ENCODE measurements at places on chromosomes 12 and 14.

DNA sequence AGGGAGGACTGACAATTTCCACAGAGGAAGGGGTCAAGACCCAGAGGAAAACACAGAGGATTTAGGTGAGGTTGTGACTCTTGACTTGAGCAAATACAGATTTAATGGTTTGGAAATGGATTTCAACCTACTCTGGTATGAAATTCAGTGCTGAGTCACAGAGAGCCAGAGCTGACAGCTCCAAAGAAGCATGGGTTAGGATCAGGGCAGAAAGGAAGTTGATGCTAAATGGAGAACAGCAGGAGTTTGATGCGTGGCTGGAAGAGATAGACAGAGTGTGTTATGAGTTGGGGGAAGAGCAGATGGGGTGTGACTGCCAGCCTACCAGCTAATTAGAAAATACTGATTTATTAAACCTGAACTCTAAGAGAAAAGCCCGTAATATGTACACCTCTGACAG, 272.6 kb downstream of the FOXG1 start:
- DNase-seq, result no peak

DNA sequence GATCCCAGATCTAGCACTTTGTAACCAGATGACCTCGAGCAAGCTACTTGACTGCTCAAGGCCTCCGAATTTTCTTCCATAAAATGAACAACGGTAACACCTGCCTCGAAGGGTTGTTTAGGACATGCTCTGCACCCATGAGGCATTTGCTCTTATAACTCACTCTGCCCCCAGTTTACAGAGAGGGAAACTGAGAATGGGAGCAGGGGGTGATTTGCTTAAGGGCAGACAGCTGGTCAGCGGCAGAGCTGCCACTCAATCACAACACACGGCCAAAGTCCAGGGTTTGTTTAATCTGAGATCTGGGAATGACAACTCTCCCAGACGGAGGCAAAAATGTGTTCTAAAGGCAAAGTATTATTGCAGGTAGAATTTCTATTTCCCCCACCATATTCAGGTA, 156.3 kb downstream of the RIMBP2 start:
- DNase-seq, result no peak

DNA sequence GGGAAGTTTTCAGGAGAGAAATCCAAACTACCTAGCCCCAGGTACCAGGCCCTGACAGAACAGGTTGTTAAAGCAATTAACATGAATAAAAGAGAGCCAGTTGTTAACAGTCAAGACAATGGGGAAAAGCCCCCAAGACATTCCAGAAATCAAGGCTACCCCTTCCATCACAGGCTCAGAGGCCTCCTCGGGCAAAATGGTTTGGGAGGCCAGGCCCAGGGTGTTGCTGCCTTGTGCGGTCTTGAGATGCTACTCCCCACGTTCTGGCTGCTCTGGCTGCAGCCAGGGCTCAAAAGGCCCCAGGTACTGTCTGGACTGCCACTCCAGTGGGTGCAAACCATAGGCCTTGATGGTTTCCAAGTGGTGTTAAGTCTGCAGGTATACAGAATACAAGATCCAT, 7.0 kb downstream of the CRY1 start:
- no peak for DNase-seq

DNA sequence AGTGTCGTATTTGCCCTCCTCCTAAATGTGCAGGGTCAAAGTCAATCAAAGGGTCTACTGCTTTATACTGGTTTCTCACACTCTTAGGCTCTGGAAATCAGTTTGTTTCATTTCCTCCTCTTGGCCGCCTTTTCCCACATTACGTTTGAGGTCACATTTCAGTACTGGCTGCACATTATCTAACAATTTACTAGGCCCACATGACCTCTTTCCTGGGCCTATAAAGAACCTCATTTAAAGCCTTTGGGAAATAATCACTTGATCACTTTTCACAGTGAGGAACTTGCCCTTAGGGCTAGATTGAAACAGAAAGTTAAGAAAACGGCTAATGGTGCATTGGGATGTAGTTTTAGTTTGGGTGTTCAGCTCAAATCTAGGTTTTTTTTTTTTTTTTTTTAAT, 497.5 kb downstream of the RERGL start:
- no peak for DNase-seq

GRCh38 chr12:103639983-103640382, 52.9 kb downstream of the STAB2 start:
- no peak for DNase-seq

GRCh38 chr12:117033382-117034221, 65.6 kb downstream of the TESC start:
- DNase-seq, result no peak

DNA sequence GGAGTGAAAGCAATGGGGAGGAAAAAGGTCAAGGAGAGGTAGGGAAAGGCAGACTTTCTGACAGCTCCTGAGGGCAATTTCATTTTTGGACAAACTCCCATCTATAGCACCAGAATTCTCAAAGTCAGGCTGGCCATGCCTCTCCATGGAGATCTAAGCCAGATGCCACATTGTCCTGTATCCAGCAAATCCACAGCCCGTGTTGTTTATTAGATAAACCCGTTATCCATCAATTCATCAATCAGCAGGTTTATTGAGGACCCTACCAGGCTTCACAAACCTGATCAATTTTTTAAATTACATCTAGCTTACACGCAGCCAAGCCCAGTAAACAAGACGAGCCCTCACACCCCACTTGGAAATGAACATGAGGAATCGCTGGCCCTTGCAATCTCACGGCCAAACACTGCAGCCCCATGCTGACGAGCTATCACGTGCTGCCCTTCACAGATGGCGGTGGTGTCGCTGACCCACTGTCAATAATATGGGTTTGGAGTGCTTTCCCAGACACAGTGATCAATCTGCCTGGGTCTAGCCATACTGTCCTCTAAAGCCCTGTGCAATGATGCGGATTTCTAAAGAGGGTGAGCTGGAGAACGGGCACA, 332.9 kb downstream of the DPF3 start:
- no peak for DNase-seq

GRCh38 chr14:98937021-98937420, 335.0 kb downstream of the BCL11B start:
- no peak for DNase-seq

DNA sequence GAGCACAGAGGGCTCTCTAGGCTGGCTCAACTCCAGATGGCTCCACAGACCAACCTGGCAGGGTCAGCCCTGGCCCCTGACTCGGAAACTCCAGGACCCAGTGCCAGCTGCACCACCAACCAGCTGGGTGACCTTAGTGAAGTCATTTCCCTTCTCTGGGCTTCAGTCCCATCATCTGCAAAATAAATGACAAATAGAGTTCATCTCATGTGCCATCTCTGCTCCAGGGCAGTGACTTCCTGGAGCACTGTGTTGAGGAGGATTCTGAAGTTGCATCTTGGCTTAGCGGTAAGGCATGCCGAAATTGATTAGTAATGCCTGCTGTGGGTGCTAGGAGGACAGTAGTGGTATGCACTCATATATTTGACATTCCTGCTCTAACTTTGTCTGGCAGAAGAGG, 31.5 kb downstream of the DTX1 start:
- no peak for DNase-seq

- DNase-seq, result no peak
These were observed 465.7 kb upstream of the MGAT4C start for GRCh38 chr12:86721713-86722397.

- DNase-seq, result no peak
These were observed 221.7 kb upstream of the NAV3 start for GRCh38 chr12:77609016-77609415.

DNA sequence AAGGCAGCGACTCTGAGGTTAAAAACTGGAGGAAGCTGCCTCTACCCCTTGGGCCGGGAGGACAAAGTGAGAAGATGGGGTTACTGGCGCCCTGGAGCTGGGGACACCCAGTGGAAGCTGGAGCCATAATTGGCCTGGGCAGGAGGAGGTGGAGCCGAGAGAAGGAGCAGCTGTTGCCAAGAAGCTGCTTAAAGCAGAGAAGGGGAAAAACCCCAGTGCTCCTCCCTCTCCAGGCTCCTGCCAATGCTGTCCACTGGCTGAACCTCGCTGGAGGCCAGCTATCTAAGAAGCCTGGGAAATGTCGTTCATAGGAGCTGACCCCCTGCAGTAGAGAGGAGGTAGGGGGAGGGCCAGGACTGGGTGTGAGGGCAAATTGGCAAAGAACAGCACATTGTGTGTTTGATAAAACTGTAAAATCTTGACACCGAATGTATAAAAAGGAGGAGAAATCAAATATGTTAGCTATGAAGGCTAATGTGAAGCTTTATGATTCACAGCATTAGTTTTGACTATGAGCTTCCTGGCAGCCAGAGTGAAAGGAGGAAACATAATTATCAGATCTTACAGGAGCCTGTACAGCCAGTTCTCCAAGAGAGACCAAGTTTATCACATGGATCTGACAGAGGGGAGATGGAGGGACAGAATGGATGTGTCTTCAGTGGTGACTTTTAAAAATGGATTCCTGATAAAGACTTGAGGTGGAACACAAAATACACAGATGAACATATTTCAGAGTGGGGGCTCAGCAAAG, 9.5 kb downstream of the HHIPL1 start:
- no peak for DNase-seq

- DNase-seq, result no peak
These were observed 209.2 kb upstream of the C14orf180 start for GRCh38 chr14:104370256-104370870.

- DNase-seq, result no peak
These were observed 278.3 kb downstream of the DPF3 start for GRCh38 chr14:72615451-72616121.

DNA sequence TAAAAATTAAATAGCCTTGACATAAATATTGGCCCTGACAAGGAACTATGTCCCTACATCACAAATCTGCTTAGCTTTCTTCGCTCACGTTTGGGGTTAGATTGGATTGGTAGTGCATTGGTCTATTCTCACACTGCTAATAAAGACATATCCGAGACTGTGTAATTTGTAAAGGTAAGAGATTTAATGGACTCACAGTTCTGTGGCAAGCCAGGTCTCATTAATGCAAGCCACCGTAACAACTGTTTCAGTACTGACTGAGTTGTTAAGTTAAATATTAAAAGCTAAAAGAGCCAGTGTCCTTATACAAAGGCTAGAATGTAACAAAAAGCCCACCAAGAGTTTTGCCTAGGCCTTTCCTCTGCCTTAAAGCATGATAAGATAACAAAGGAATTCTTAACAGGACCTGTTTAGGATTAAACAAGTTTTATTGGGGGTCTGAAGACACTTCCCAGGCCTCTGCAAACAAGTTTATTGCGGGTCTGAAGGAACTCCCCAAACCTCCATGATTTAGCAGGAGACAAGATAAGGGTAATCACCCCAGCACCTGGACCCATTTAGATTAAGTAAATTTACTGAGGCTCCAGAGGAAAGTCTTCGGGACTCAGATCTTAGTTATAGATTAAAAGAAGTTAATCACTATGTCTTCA, 88.2 kb upstream of the PTGDR start:
- DNase-seq, result no peak

All from KG1 (cell line).